NCI-H1417 treated with DMSO at 0.1 percent for 48 hours (cell line): ENCODE measurements at places on chromosomes 13 and 19.

DNA sequence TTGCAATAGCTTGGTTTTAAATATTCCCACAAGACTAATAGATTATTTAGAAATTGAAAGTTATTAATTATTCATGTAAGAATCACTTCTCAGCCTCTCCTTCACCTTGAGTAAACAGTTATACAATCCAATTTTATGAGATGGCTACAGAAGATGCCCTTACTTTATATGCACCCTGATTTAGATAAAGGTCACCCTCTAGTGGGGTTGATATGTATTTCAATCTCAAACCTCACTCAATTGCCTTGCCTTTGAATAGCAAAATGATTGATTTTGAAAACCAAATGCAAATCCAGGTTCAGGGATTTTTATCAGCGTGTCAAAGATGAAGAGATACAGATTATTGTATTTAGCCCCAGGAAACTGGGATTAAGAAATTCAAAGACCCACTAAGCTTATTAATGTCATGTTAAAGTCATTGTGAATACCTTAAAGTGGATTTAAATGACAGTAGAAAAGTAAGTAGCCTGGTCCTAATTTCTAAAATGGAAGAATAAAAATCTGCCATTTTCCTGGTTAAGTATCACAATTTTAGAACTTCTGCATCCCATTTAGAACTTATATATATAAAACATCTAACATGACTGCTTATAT, 305.1 kb downstream of the ITGBL1 start:
- DNase-seq: peak; percentile 75

DNA sequence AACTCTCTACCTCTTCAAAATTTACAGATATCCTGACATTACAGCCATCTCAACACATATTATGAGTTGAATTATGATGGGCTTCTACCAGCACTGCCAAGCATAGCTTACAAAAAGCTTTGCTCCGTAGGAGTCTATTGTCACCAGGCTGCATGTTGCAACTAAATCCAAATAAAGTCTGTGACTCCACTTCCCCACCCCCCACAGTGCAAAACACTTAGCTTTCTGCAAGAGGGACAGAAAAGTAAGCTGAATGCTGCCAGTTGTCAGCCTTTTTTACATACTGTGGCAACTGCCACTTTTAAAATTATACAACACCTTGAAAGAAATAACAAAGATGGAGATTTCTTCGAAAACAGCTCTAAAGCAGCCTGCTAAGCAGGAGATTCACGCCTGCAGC, 189.1 kb downstream of the FGF14 start:
- no peak for DNase-seq

- no peak for DNase-seq
Observed at GRCh38 chr19:58311345-58311865, 6.2 kb downstream of the ERVK3-1 start.

DNA sequence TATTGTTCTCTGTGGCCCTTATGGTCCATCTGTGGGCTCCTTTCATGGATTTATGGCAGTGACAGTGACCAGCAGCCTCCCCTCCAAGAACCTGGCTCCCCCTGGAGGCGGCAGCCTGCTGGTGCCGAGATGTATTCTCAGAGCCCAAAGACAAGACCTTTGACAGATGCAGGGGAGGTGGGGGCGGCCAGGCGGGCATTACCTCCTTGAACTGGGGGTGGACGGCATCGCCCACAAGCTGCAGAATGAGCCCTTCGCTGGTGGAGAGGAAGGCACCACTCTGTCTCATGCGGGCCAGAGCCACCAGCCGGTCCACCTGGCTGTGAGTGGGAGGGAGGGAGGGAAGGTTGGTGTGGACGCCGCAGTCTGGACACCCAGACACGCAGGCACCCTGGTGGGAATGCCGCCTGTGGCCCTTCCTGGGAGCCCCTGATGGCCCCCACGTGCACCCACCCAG, 6.6 kb downstream of the ISOC2 start:
- no peak for DNase-seq

DNA sequence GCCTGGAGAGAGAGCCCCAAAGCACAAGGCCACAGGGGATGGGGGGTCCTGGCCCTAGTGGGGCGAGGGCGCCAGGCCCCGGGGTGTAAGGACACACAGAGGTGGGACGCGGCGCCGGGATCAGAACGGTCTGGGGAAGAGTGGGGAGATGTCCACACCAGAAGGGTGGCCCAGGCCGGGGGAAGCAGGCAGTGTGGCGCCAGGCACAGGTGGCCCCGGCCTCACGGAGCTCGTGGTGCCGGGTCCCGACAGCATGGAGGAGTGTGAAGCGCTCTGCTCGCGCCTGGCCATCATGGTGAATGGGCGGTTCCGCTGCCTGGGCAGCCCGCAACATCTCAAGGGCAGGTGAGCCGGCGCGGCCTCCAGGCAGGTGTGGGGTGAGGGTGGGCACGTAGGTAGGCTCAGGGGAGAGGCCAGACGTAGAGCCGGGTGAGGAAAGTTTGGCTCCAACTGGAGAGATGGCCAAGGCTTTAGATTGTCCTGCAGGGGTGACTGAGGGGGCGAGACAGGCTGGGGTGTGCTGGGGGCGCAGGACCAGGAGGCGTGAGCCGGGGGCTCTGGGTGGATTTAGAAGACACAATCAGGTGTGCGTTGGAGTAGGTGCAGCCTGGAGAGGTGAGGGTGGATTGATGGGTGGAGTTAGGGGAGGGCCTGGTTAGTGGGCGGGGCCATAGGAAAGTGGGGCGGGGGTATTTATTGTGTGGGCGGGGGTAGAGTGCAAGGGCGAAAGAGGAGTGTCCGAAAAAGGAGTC, 2.9 kb upstream of the ARHGAP45 start:
- no peak for DNase-seq

- no peak for DNase-seq
Observed at GRCh38 chr13:97781891-97782305, 171.6 kb upstream of the IPO5 start.

DNA sequence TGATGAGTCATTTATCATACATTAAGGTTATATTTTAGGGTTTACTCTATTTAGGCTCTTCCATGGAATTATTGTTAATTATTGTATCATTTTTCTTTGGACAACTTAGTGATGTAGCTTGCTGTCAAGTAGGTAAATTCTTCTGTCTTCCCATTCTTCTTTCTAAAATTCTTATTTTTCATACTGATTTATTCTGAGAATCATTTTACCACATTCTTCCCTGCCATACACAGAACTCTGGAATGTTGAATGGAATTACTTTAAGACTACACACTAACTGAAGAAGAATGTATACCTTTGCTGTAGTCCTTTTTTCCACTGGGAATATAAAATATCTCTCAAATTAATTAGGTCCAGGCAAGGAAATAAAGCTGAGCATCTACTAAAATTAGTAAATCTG, 24.5 kb upstream of the SLC7A1 start:
- no peak for DNase-seq

DNA sequence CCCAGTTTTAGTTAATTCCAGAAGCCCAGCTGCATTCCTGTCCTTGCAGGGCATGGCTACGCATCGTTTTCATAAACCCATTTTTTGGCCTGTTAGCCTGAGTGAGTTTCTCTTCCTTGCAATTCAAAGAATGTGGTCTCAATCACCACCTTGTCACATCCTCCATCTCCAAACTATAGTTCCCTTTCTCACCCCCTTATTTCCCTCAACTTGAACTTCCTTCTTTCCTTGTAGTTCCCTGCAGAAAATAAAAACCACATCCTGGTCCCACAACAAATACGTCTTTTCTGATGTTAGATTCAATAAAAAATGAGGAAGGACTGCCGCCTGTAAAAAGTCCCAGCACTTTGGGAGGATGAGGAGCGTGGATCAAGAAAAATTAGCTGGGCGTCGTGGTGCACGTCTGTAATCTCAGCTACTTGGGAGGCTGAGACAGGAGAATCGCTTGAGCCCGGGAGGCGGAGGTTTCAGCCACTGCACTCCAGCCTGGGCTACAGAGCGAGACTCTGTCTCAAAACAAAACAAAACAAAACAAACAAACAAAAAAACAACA, 13.2 kb downstream of the ADGRE3 start:
- no peak for DNase-seq

- no peak for DNase-seq
Observed at GRCh38 chr19:35868172-35868822, at the start of gene APLP1. Gene APLP1, plus strand, starts transcription at chr19:35868574. Its CDS starts 63 bp downstream, at chr19:35868637.

DNA sequence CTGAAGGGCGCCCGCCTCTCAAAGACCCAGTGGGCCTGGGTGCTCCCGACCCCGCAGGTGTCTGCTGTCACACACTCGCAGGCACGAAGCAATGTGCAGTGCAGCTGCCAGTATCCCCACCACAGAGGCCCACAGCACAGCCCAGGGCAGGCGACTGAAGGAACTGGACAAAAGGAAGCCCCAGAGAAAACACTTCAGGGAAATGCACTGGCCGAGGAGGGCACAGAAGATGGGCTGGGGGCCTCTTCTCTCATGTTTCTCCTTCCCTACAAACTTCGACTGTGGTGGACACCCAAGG, 10.0 kb downstream of the AKAP8 start:
- no peak for DNase-seq
